ENCODE measurements at places on chromosomes 3 and 15. TPM values are rescaled to one million over a fixed set of nuclear protein-coding genes. Genes with fewer than 3 reads are reported as not detected.

GRCh38 chr3:188568736-188569135, 414.8 kb downstream of the LPP start:
- no peak overlapping the region for H3K27ac ChIP-seq
- H3K36me3 ChIP-seq = no peaks in the 10 kb centered on the region
- H3K4me3 ChIP-seq = no peak overlapping the region
- no peaks in the 10 kb centered on the region for H3K27me3 ChIP-seq

DNA sequence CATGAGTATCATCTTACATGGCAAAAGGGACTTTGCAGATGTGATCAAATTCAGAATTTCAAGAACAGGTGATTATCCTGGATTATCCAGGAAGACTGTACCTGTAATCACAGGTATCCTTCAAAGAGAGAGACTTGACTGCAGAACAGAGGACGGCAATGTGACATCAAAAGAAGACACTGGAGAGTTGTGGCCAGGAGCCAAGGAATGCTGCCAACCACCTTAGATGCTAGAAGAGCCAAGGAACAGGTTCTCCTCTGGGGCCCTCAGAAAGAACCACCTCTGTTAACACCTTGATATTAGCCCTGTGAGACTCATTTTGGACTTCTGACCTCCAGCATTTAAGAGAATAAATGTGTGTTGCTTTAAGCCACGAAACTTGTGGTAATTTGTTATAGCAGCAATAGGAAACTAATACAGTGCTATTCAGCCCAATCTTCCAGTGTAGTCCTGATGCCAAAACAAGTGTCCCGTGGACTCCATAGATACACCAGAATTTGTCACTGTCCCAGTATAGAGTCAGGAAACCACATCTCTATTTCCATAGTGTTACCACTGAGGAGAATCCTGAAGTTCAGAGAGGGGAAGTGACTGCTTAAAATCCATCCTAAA, 330.6 kb upstream of the TLE3 start:
- H3K36me3 ChIP-seq = no peaks in the 10 kb centered on the region
- H3K27me3 ChIP-seq = no peaks in the 10 kb centered on the region
- H3K4me1 ChIP-seq = peaks cover 31% of the 10 kb centered on the region

GRCh38 chr15:60721707-60722106, 242.8 kb upstream of the ICE2 start:
- H3K27me3 ChIP-seq = peaks cover 43% of the 10 kb centered on the region
- DNase-seq = no peak
- no peaks in the 10 kb centered on the region for H3K36me3 ChIP-seq
- H3K27ac ChIP-seq = no peak overlapping the region

GRCh38 chr3:133447750-133448477, 48.1 kb downstream of the BFSP2 start:
- H3K36me3 ChIP-seq = no peaks in the 10 kb centered on the region
- no peak for DNase-seq
- H3K4me1 ChIP-seq = peaks cover 26% of the 10 kb centered on the region
- no peak overlapping the region for H3K4me3 ChIP-seq
- no peaks in the 10 kb centered on the region for H3K27me3 ChIP-seq

GRCh38 chr3:121924734-121925133, 30.5 kb downstream of the SLC15A2 start:
- no peak overlapping the region for H3K4me3 ChIP-seq
- no peak for DNase-seq
- H3K27me3 ChIP-seq = no peaks in the 10 kb centered on the region
- H3K27ac ChIP-seq = no peak overlapping the region

DNA sequence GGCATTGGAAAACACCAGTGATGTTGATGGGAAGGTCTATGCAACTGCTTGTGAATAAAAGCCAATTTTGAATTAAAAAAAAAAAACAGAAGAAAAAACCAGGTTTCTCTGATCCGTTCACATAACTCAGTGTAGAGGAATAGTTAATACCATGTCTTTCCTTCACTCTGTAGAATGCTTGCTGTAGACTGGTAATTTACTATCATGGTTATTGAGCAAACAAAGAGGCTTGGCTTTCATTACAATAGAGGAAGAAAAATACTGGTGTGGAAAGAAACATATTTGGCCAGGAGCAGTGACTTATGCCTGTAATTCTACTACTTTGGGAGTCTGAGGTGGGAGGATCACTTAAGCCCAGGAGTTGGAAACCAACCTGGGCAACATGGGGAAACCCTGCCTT, 41.1 kb downstream of the GATM start:
- no peaks in the 10 kb centered on the region for H3K4me1 ChIP-seq
- DNase-seq = no peak
- no peaks in the 10 kb centered on the region for H3K27me3 ChIP-seq
- no peak overlapping the region for H3K4me3 ChIP-seq
- no peak overlapping the region for H3K27ac ChIP-seq

GRCh38 chr3:167798443-167798842, 62.9 kb downstream of the SERPINI1 start:
- H3K36me3 ChIP-seq = no peaks in the 10 kb centered on the region
- no peak for DNase-seq
- H3K27ac ChIP-seq = no peak overlapping the region
- no peaks in the 10 kb centered on the region for H3K4me1 ChIP-seq
- H3K4me3 ChIP-seq = no peak overlapping the region
- H3K27me3 ChIP-seq = no peaks in the 10 kb centered on the region

Gene ACOX2
- 10.8 TPM for total RNA-seq

Gene GOLGA6L9
- 8.1 TPM for total RNA-seq

Gene PCSK6
- total RNA-seq = 2.7 TPM

Gene CLDN18
- total RNA-seq = not detected

Gene METTL6
- total RNA-seq = 22.4 TPM

Gene CCDC39
- total RNA-seq = not detected

Data from PC-3 (cell line).